Right lung (tissue), 10 donors: ENCODE measurements at places on chromosomes 3 and 15. TPM values are rescaled to one million over a fixed set of nuclear protein-coding genes. Genes with fewer than 3 reads are reported as not detected.

SH3GL3 gene
- 11.9 TPM for polyA plus RNA-seq

SERPINI2 gene
- polyA plus RNA-seq, result 1.8 TPM

DNA sequence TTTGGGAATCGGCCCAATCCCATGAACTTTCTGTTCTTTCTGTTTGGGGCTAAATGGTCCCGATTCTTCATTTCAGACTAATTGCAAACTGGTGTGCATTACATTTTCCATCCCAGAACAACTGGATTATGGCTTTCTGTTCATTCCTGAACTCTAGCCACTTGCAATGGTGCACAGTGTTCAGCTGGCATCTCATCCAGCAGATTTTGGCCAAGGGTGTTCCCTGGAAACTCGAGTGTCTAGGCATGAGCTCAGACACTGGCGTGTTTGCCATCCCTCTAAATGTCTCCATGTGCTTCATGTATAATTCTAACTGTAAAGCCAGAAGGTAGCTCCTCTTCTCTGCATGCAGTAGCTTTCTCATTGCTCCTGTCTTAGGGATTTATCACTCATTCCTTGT is 97.1 kb upstream of the MYZAP start:
- no peak for DNase-seq

DNA sequence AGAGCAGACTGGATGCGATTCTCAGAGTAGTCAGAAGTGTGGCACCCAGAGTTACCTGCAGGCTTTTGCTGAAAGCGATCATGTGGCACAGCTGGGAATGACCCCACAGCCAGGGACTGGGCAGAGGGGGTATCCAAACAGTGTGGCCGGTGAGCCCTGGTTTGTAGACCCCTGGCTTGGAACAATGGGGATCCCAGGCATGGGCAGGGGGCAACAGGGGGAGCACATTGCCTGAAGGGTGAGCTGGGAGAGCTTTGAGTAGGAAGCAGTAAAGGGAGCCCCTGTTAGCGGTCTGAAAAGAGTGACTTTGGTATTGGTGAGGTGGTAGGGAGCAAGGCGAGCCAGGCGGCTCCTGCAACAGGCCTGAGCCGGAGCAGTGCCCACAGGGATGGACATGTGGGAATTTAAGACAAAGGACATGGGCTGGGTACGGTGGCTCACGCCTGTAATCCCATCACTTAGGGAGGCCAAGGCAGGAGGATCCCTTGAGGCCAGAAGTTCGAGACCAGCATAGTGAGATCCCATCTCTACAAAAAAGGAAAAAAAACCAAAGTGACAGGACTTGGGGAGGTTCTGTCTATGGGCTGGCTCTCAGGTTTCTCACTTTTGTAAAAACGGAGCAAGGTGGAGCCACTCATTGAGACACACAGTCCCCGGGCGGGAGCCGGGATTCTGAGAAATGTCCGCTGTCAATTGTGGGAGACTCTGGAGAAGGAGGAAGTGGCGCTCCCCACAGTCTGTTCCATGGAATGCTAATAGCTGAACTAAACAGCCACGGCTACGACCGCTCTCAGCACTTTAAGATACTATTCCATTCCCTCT is 223.8 kb upstream of the LYSMD4 start:
- DNase-seq, result no peak

DNA sequence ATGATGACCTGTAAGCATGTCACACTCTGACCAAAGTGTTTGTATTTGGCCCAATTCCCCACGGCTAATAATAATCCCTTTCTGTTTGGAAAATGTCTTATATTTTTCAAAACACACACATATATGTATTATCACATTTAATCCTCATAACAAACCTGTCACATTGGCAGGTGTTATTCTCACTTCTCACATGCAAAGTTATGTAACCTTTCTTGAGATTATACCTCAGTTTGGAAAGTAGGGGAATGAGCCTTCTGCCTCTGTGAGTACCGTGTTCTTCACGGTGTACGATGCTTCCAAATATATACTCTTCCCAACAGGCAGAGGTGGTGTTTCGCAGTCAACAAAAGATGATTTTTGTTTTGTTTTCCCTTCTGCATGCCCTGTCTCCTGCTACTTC is 205.6 kb downstream of the TP63 start:
- no peak for DNase-seq

DNA sequence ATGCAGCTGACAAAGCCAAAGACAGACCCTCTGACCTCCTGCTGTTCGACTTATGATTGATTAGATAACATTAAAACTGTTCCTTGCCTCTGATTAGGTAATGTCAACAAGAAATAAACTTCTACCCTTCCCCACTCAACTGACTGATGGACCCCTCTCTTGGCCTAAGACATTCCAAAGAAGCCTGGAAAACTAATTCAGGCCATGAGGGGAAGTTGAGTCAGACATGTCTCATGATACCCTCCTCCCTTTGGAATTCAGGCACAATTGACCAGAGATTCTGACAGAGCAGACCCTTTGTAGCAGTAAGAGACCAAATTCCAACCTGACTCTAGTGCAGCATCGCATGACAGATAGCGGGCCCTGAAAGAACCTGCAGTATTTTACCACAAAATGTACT is 354.5 kb downstream of the OCA2 start:
- DNase-seq, result no peak

GRCh38 chr3:22947851-22948250 is 255.3 kb upstream of the UBE2E2 start:
- no peak for DNase-seq
